ENCODE measurements at places on chromosomes 11 and 22.

DNA sequence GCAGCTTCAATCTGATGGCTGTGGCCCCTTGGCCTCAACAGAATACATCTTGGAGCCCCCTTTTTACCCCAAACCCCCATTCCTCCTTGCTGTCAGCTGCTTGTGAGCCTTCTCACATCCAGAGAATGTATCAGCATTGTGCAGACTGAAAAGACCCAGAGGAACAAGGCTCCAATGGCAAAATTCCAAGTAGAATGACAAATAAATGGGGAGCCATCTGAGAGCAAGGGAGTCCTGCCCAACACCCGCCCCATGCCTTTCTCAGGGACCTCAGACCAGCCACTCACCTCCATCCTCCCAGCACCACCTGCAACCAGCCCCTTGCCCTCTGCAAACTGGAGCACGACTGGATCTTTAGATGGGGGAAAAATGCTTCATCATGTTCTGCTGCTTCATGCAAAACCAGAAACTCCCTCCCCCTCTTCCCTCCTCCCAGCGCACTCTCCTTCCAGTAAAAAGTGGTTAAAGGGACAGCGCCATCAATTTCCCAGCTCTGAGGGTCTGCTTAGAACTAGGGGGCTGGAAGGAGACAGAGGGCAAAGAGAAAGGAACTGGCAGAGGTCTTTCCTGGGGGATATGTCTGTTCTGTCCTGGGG lies 2.2 kb upstream of the NEFH start:
- no peak for DNase-seq

GRCh38 chr22:33605666-33606065 lies 314.6 kb downstream of the LARGE1 start:
- no peak for DNase-seq

- no peak for DNase-seq
Observed at GRCh38 chr11:56045538-56045937, 18.1 kb downstream of the OR5AS1 start.

DNA sequence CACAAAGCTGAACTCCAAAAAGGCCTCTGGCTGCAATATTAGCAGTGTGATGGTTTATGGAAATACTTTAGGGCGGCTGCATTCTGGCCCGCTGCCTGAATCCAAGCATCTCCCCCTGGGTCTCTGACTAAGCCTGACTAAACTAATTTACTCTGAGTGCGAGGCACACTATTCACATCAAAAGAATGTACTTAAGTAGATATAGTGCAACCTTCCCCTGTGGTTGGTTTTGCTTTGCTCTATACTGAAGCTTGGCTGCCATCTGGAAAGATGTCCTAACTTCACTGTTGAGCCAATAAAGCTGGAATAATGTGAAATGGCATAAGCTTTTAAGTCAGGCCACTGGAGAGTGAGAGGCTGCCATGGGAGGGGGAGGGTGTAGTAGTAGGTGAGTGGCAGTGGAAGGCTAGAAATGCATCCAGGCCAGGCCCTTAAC lies 321.6 kb downstream of the AASDHPPT start:
- DNase-seq: no peak

GRCh38 chr11:88288560-88288959 lies 49.0 kb downstream of the CTSC start:
- no peak for DNase-seq

DNA sequence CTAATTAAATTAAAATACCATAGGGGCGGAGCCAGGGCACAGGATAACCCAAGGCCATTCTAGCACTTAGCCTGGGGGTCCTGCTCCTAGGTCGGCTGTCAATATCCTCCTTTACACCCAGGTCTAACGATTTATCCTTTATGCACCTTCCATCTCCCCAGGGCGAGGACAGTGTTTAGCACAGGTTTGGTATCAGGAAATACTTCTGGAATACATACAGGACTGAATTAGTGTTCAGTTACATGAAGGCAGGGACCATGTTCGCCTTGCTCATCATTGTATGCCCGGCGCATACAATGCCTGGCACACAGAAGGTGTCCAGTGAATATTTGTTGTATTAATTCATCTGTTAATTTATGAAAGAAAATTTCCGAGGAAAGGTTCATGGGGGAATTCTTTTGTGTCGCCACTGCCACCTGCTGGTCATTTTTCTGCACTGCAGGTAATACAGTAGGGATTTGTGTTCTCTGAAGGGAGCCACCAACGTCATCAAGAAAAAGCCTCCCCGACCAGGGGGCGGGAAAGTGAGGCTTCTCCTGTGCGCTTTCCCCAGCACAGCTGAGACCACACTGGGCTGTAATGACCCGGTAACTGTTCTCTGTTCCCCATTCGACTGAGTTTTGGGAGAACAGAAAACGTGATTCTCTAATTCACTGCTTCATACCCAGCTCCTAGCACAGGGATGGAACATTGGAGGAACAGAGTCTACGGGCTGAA lies 68.7 kb upstream of the ASPHD2 start:
- peak; percentile 46 for DNase-seq

- DNase-seq: no peak
Observed at GRCh38 chr11:95793116-95793515, 2.8 kb downstream of the CEP57 start.

- no peak for DNase-seq
Observed at GRCh38 chr11:124678416-124678815, 4.7 kb downstream of the SPA17 start.

DNA sequence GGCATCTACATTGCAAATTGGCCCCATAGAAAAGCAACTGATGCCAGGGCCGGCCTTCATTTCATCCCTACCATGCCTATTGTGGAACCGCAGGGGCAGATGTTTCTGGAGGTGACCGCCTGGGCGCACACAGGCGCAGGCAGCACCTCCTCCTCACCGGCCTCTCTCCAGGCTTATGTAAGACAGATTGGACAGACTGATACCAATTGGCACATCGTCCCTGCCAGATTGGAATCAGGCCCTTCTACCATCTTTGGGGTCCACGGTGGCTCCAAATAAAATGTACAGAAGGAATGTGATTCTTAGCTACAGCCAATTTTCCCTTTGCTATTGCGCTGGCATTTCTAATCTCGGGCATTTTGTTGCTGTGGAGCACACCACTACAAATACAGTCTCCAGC lies 732.6 kb downstream of the NTM start:
- DNase-seq: no peak

GRCh38 chr22:36913427-36914389 lies at the start of gene CSF2RB:
TSS of gene CSF2RB (plus strand) at chr22:36913628. CDS start at chr22:36922208, 8,580 bp downstream.
- no peak for DNase-seq
